ENCODE measurements at places on chromosomes 1 and 21. TPM values are rescaled to one million over a fixed set of nuclear protein-coding genes. Genes with fewer than 3 reads are reported as not detected.
A peak's percentile ranks its signal among the peaks of the same experiment; 100 is the strongest.

DNA sequence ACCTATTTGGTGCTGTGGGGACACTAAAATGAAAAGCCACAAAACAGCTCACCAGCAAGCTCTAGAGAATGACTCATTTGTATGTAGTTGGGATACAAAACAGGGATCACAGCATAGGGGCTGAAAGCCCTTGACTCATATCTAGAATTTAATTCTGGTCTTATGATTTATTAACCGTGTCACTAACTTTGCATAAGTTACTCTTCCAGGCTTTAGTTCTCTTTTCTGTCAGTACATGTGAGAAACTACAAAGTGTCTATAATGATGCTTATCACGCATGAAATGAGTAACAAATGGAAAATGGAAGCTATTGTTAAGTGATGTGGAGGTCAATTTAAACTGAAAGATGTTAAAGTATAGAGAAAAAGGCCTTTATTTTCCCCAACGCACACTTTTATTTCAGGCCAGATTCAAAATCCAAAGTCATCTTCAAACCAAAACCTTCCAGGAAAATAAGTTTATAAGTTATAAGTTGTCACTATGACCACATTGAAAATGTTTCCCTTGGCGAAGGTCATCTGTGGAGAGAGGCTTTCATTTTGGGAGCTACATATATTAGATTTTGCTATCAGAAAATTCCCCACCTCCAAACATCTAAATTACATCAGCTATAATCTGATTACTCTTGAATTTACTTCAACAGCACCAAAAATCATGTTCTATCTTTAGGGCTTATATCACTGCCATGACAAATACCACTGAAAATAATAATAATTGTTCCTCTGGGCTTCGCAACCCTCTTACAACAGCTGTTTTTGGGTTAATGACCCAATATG is 430.5 kb downstream of the MRPL39 start:
- no peak for DNase-seq

- DNase-seq, result no peak
These were observed 239.4 kb upstream of the ST6GALNAC5 start for GRCh38 chr1:76627901-76628300.

GRCh38 chr21:41830764-41831452 is 48.2 kb downstream of the PRDM15 start:
- no peak for DNase-seq

DNA sequence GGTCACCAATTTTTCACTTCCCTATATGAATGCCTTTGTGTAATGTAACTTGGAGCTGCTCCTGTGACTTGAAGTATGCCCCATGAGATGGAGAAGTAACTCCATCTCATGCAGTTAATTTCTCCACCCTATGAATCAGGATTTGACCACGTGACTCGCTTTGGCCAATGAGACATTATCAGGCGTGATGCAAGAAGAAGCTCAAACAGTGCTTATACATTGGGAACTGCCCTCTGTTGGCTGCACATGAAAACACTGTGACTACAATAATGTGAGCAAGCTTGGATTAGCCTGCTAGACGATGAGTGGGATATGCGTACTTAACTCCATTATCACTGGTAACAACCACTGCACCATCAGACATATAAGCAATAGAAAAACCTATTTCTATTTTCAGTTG is 684.4 kb downstream of the PLA2G4A start:
- DNase-seq, result peak; percentile 18

DNA sequence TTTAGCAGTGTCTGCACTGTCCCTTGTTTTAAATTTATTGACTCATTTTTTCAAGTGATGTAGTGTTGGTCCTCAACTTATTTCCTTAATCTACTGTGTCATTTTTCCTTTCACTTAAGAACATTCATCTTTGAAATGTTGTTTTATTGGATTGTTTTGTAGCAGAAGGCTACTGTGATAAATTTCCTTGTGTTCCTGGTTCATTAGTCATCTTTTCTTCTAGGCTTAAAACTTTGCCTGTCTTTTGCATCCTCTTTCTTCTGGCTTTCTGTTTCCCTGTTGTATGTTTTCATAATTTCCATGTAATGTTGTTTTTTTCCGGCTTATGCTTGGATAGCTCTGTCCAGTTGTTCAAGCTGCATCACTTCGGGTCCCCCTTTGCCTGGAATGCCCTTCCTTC is 61.9 kb downstream of the UBE2T start:
- DNase-seq, result no peak

- peak; percentile 20 for DNase-seq
These were observed 189.4 kb downstream of the PBX1 start for GRCh38 chr1:164748253-164748899.

DNA sequence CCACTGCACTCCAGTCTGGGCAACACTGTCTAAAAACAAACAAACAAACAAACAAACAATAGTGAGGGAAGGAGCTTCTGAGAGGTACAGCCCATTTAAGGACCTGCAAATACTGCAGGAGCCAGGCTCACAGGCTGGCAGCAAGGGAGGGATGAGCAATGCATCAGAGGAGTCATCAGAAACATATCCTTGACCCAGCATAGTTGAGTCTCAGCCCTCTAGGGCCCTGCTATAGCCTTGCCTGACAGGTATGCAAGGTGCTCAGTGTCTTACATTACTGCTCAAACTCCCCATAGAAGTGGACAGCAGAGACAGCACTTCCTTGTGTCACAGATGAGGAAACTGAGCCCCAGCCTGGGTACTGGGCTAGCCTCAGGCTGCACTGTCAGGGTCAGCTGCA is 7.3 kb upstream of the TTC4 start:
- no peak for DNase-seq

- DNase-seq, result peak; percentile 42
These were observed 15.7 kb downstream of the ABCG1 start for GRCh38 chr21:42234464-42235241.

GRCh38 chr1:74596717-74597116 is 76.9 kb downstream of the ERICH3 start:
- no peak for DNase-seq

DNA sequence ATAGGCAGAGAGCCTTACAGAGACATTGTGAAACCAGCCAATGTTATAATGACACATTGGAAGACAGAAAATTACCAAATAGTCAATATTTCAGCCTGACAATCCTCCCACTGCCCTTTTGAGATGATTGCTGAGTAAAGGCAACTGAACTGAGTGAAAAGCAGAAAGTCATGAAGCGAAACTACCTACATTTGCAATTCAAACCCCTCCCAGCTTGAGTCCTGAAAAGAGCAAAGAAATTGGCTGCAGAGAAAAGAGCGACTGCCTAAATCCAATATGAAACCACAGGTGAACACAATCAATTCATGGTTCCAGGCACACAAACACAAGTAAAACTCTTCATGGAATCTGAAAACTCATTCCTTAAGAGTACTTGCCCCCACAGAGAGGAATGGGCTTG is 143.4 kb upstream of the CHRM3 start:
- DNase-seq, result no peak

DNA sequence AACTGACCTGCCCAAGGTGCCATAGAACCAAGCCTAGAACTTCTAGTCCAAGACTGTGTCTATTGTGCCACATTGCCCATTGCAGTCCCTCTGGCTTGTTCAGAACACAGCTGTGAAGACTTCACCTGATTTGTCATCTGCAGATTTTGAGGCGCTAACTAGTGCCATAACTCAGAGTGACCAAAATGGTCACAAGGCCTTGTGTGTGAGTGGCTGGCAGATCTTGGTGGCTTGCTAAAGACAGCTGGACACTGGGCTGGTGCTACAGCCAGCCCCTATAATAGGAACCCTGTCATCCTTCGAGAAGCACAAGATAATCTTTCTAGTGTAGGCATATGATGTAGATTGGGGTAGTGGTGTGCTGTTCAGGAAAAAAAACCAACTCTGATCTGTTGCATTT is 63.7 kb upstream of the IFNLR1 start:
- DNase-seq, result no peak

GRCh38 chr1:108140177-108140576 is 60.0 kb downstream of the SLC25A24 start:
- no peak for DNase-seq

DNA sequence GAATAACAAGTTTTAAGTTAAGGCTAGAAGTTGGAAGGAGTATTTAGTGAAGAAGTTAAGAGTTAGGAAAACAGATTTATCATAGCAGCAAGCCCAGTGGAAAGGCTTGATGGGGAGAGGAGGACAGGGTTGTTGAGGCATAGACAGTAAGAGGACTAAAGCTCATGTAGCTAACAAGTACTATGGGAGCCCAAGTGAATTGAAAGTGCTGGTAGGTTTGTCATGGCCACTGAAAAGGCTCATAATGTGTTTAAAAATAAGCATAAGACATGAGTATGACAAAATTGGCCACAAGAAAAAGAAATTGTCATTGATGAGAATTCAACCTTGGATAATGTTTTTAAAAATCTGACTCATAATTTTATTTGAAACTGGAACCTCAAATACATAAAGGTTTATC is 49.2 kb upstream of the CRB1 start:
- DNase-seq, result no peak

GRCh38 chr1:44251989-44252671 is 38.9 kb downstream of the DMAP1 start:
- DNase-seq, result no peak

- DNase-seq, result peak; percentile 27
These were observed 785.8 kb upstream of the ADGRL4 start for GRCh38 chr1:79792219-79792930.

- DNase-seq, result peak; percentile 72
These were observed 1322.7 kb downstream of the AMY1C start for GRCh38 chr1:105072446-105072845.

DNA sequence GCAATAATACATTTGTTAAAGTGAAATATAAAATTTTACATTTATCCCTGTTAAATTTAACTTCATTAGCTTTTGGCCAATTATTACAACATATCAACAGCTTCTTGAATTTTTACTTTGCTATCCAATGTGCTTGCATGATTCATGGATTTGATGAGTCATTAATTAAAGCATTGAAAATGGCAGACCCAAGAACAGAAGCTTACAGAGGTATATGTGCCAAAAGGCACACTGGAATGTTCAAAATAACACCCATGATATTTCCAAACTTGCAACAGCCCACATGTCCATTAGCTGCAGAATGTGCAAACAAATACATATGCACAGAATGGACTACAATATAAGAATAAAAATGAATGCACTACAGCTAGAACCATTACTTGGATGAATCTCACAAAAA is 76.4 kb upstream of the MAN1A2 start:
- DNase-seq, result peak; percentile 85

GRCh38 chr1:10402729-10403274 is 3.9 kb downstream of the PGD start:
- DNase-seq, result peak; percentile 18

- DNase-seq, result peak; percentile 87
These were observed 9.5 kb downstream of the DSCAM start for GRCh38 chr21:40837456-40837855.

GRCh38 chr1:209884665-209885117 is 53.3 kb upstream of the SYT14 start:
- DNase-seq, result peak; percentile 99

DNA sequence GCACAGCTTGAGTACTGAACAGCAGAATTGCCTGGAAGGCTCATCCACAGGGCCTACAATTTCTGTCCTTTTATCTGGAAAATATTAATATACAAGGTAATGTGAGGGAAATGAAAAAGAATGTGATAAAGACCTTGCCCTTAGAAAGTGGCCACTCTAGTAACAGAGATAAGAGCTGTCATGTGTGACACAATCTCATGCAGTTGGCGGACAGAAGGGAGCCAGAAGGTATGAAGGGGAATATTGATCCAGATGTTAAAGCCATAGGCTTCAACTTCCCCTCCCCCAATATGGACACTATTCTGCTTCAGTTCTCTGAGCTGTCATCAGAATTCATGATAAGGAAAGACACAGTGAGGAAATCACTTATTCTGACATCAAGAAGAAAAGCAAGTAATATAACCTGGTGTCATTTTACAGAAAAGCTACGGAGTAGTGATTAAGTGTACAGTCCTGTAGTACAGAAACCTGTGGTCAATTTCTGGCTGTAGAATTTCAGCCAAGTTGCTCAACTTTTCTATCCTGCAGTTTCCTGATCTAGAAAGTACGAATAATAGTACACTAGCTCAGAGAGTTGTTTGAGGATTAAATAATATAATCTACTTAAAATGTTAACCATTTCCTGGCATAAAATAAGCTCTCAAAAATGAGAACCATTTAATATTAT is 572.1 kb downstream of the DPYD start:
- DNase-seq, result no peak

- DNase-seq, result no peak
These were observed 126.0 kb upstream of the HMCN1 start for GRCh38 chr1:185608177-185608576.

- peak; percentile 92 for DNase-seq
These were observed 60.0 kb upstream of the ATP5PO start for GRCh38 chr21:33975548-33976081.

GRCh38 chr1:62691062-62691844 is 3.1 kb upstream of the DOCK7 start:
- no peak for DNase-seq

DNA sequence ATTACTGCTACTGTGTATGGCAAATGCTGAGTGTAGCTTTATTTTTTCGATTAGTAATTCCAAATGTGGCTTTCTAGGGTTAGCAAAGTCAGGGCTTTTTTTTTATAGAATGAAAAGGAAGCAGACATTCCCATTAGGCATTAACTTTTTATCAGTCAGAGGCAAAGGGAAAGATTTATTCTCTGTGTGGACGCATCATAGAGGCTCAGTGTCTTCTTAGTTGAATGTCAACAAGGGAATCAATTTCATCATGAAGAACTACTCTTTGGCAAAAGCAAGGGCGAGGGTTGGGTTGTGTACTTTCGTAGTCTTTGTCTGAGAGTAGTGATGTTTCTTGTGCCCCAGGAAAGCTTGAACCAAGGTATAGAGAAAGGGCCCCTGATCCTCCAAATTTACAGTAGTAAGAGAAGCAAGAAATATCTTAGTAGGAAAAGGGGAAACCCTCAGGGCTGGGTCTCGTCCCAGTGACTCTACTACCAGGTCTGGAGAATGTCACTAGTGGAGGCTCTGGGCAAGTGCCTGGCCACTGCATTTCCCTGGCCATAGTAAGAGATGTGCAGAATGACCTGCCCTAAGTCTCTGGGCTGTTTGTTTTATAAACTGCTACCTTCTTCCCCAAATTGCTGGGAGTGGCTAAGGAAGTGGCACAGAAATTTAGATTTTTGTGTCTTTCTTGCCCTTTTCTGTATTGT is 30.0 kb upstream of the MACF1 start:
- no peak for DNase-seq

MEX3A gene
- 0.53 TPM for total RNA-seq

ERI3 gene
- 22.1 TPM for total RNA-seq

FCER1G gene
- total RNA-seq, result 0.26 TPM

SELENON gene
- 3.4 TPM for total RNA-seq

SUSD4 gene
- 3.1 TPM for total RNA-seq

ZNF496 gene
- total RNA-seq, result 5.0 TPM

CCDC17 gene
- total RNA-seq, result 0.79 TPM

CD1E gene
- not detected for total RNA-seq

PPCS gene
- 52.4 TPM for total RNA-seq

RAB42 gene
- not detected for total RNA-seq

LGR6 gene
- not detected for total RNA-seq

PER3 gene
- 4.5 TPM for total RNA-seq

NT5C1A gene
- total RNA-seq, result not detected

KCNK2 gene
- total RNA-seq, result 1.3 TPM

LRRC3 gene
- under 0.01 TPM for total RNA-seq

ZBED6 gene
- total RNA-seq, result 4.5 TPM

Measured in bronchial epithelial cell (primary cell).